ENCODE measurements at places on chromosomes 16 and 17.

DNA sequence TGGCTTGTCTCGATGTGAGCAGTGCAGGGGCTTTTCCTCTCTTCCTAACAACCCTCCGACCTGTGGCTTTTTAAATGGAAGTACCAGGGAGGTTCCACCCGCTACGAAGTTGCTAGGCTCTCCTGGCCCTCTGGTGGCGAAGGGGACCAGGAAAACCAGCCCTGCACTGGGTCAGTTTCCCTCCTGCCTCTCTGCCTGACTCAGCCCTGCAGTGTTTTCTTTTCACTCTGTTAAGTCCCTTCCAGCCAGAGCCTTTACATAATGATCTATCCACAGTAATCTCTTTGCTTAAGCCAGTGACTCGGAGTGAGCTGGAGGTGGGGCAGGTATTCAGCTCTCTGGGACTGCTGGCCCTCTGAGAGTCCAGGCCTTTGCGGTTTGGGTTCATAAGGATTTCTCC is 331.3 kb upstream of the EEF2KMT start:
- no peak for DNase-seq

GRCh38 chr16:18788828-18789514 is 1.2 kb downstream of the RPS15A start:
- no peak for DNase-seq

- DNase-seq: no peak
Measured at GRCh38 chr17:38602956-38603785, 2.6 kb downstream of the SRCIN1 start.

DNA sequence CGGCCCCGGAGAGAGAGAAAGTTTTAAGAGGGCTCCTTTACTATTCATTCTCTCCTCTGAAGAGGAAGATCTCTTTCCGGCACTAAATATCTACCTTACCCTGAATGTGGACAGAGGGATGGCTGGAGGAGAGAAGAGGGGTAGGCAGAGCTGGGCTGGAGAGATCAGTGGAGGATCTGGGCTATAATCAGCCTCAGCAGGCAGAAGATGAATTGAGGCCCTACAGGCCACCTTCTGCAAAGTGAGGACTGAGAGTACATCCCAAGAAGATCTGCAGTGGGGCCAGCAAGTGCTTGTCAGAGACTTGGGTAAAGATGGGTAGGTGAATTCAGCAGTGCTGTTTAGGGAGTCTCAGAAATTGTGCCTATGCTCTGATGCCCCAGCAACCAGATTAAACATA is 6.5 kb upstream of the HOXB1 start:
- no peak for DNase-seq

DNA sequence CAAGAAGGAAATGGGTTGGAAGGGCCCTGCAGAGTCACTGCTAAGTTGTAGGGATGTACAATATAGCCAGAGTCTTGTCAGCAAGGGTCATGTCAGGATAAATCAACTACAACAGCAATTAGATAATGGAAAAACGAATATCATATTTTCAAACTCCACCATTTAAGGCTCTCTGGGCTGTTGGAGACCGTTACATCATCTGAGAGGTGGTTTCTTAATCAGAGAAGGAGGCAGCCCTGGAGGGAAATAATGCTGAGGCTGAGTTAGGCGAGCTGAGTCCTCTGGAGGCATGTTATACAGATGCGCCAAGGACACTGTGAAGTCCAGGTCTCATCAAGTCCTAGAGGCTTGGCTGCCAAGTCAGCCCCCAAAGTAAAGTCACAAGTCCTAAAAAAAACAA is 30.3 kb downstream of the LYRM9 start:
- DNase-seq: peak; percentile 47

- no peak for DNase-seq
Measured at GRCh38 chr17:66803474-66803951, 31.4 kb upstream of the CACNG5 start.

- no peak for DNase-seq
Measured at GRCh38 chr16:61146429-61146828, 889.8 kb downstream of the CDH8 start.

DNA sequence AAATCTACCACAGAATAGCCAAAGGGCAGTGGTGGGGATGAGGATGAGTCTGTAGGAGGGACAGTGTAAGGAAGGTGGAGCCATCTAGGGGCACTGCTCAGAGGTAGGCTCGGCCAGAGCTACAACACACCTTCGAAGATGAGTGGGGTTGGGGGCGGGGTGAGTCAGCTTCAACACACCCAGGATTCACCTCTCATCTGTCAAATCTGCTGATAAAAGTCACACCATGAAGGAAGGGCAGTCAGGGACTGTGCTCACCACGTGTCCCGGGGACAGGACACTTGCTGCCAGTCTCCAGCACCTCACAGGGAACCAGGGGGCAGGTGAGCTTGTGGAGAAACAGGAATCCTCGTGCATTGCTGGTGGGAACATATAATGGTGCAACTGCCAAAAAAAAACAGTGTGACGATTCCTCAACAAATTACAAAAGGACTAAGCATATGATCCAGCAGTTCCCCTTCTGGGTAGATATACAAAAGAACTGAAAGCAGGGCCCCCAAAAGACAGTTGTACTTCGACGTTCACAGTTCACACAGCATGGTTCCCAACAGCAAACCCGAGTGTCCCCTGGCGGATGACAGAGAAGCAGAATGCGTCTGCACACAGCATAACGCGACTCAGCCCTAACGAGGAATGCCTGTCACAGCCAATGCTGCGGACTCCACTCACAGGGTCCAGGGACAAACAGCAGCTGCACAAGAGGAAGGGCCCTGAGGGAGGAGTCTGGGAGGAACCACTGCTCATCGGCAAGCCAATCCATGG is 133.1 kb downstream of the ANKRD11 start:
- no peak for DNase-seq

- DNase-seq: no peak
Measured at GRCh38 chr17:52673791-52674190, 515.3 kb upstream of the CA10 start.

- no peak for DNase-seq
Measured at GRCh38 chr16:85518398-85519049, 94.6 kb upstream of the GSE1 start.

- no peak for DNase-seq
Measured at GRCh38 chr16:75017670-75018525, 19.1 kb downstream of the ZNRF1 start.

DNA sequence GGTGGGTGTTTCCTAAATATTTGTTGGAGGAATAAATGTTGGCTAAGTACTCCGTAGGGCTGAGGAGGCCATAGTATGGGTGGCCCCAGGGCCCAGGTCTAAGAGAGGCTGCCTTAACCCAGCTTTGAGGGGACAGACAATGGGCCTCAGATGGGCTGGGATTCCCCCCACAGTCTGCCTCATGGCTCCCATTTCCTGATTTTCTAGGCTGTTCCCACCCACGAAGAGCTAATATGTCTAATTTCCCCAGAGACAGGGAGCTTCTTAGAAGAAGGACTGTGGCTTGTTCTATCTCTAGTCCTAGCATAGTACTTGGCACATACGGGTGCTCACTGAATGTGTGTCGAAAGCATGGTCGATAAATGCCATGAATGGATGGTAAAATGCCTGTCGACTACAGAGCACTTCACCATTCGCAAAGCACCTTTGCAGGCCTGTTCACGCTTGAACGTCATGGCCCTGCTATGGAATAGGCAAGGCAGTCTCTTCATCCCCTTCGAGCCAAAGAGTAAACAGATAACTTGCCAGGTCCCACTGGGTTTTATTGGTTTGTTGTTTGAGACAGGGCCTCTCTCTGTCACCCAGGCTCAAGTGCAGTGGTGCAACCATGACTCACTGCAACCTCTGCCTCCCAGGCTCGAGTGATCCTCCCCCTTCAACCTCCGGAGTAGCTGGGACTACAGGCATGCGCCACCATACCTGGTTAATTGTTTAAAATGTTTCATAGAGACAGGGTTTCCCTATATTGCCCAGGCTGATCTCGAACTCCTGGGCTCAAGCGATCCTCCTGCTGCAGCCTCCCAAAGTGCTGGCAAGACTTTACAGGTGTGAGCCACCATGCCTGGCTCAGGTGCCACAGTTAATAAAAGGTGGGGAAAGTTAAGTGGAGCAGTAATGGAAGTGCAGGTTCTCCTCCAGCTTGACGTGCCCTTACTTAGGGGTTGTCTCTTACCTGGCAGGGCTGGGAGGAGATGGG is 9.7 kb downstream of the CHAD start:
- DNase-seq: no peak
